RPMI8226 (cell line): ENCODE measurements at places on chromosomes 6 and 20.

DNA sequence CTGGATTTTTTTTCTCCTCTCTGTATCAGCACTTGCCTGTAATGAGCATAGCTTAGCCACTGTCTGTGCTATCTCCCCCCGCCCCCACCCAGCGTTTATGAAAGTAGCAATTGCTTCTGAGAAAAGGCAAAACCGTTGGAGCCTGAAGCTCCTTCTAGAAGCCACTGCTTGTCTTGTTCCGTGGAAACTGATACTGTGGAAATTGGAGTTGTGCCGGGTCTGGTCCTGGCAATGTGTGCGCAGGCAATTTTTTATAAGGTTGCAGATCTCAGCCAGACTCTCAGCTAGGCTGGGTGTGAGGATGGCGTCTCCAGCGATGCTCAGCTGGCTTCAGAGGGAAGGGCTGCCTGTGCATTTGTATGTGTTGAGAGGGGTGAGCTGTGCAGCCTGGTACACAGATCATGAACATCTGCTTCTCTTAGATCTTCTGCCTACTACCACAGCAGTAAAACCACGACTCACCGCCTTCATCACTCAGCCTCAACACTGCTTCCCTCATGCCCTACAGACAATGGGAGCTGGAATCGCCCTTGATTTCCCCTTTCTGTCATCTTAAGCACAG, 72.4 kb upstream of the GTSF1L start:
- DNase-seq, result no peak

DNA sequence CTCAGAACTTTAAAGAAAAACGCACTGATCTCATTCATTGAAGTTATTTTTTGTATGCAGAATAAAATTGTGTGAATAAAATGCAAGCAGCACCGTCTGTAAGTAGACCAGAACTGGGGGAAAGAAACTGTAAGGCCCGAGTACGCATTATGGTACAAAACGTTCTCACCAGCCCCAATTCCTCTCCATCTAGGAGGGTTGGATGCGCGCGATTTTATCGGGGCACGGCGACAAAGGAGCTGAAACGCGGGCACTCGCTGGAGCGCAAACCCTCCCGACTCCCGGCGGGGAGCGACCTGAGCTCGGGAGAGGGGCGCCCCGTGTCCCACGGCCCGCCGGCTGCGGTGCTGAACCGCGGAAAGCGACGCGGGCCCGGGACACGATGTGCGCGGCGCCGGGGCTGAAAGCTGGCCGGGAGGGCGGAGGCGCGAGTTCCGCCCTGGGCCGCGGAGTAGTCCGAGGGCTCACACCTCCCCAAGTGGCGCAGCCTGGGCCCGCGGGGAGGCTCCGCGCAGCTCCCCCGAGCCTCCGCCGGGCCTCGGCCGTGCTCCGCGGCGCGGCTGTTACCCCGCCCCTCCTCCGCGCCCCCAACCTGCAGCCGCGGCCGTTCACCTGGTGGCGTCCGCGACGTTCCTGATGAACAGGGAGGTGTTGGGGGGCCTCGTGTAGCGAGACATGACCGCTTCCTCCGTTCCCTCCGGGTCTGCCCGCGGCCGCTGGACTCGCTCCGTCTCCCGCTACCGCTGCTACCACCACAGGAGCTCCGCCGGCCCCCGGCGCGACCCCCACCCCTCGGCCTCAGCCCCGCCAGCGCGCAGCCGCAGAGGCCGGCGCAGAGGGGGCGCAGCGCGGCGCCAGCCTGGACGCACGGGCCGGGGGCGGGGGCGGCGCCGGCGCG, at the start of gene SRSF12:
SRSF12 (minus strand) TSS at position 861 of the 898 bp plus-strand sequence; CDS start at position 677, 184 bp downstream.
- peak; percentile 45 for DNase-seq

- no peak for DNase-seq
These were observed 20.0 kb downstream of the PHF20 start for GRCh38 chr20:35791821-35792220.

DNA sequence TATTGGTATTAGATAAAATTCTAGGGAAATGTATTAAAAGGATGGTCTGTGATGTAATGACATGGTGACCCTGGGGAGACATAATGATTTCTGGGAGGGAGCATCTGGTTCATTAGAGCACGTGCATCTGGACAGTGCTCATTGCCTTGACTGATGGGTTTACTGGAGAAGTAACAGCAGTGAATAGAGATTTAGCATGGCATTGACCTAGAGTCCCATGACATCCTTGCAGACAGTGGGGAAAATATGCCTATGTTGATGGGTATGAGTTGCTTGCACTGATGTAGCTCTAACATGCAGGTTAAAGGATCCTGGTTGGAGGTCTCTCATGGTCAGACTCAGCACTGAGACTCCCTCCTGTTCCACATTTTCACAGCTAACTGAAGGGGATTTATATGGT, 164.1 kb upstream of the OLIG3 start:
- DNase-seq, result no peak

DNA sequence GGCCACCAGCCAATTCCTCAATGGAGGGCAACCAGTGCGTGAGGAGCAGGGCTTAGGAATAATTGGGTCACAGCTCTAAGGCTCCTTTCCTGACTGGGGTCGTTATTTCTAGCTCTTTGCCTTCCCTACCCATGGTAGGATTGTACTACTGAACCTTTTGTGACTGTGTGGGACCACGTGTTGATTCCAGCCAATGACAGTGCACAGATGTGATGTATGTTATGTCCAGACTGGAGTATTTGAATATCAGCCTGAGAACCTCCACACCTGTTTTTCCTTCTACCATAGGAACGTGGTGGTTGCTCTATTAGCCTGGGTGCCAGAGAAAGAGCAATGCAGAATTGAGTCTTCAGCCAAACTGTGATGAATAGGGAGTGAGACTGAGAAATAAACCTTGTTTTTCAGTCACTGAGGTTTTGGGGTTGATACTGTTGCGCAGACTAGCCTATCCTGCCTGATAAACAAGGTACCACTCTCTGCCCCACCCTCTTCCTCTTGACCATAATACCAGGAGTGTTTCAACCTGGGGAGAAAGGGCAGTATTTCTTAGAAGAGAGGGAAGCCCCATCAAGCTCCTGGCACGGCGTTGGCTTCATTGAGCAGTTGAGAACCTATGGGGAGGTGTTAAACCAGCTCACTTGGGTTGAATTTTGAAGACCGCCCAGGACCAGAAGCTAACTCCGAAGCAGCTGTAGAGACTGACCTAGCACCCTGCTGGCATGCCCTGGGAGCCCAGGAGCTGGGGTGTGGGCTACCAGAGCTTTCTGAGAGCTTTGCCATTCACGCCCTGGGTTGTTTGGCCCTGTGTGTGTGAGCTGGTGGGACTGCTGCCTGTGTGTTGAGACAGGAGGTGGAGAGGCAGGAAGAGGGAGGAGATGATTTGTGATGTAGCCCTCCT, 105.5 kb upstream of the BACH2 start:
- no peak for DNase-seq

DNA sequence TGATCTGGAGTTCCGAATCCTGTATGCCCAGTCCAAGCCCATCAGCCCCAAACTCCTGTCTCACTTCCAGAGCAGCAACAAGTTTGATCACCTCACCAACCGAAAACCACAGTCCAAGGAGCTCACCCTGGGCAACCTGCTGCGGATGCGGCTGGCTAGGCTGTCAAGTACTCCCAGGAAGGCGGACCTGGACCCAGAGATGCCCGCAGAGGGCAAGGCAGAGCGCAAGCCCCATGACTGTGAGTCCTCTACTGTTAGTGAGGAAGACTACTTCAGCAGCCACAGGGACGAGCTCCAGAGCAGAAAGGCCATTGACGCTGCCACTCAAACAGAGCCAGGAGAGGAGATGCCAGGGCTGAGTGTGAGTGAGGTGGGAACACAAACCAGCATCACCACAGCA, 10.5 kb upstream of the DHX35 start:
- no peak for DNase-seq

DNA sequence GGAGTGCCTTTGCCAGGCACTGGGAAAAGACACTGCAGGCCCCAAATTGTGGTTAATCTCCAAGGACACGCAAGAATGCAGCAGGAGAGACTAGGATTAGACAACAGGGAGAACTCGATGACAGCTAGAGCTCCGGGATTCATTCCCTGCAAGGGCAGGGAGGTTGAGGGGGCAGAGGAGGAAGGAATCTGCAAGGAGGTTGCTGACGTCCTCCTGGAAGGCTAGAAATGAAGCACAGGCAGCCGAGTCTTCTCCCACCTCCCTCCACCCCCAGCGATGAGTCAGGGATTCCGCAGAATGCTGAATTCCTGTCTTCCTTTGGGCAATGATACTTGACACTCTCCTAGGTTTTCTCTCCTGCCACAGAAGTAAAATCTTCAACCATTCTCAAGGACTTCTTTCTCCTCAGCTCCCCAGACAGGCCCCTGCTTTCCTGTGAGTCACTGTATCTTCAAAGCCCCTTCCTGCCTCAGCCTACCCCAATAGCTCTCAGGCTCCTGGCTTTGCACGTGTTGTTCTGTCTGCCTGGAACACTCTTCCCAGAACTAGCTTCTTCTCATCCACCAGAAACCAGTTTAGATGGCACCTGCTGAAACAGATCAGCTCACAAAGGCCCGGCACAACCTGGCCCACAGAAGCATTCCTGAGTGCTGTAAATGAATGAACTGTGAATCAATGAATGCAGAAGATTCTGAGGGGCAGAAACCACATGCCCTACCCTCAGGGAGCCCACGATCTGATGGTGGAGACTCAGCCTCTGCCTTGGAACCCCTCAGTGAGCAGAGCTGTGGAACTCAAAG, 85.6 kb downstream of the MRPL14 start:
- DNase-seq, result no peak

DNA sequence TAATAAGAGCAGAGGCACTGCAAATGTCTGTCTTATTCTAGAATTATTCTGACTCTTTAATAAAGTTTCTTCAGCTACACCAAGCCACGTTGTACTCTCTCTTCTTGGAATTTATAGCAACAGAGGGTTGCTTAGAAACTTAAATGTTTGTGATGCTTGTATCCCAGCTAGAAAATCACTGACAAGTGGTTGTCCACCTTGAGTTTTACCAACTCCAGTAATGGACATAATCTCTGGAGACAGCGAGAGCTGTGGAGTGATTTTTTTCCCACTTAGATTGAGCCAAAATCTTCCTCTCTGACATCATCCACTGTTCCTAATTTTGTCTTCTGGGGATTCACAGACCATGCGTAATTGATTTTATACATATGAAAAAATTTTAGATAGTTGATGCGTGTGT, 8.0 kb downstream of the ECT2L start:
- no peak for DNase-seq

DNA sequence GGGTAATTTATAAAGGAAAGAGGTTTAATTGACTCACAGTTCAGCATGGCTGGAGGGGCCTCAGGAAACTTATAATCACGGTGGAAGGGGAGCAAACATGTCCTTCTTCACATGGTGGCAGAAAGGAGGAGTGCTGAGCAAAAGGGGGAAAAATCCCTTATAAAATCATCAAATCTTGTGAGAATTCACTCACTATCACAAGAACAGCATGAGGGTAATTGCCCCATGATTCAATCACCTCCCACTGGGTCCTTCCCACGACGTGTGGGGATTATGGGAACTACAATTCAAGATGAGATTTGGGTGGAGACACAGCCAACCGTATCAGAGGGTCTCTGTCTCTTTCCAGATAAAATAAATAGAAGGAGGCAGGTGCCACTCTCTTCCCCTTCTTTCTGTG, 48.7 kb downstream of the TNFAIP3 start:
- DNase-seq, result no peak

GRCh38 chr6:63245909-63246308, 34.6 kb downstream of the FKBP1C start:
- no peak for DNase-seq

DNA sequence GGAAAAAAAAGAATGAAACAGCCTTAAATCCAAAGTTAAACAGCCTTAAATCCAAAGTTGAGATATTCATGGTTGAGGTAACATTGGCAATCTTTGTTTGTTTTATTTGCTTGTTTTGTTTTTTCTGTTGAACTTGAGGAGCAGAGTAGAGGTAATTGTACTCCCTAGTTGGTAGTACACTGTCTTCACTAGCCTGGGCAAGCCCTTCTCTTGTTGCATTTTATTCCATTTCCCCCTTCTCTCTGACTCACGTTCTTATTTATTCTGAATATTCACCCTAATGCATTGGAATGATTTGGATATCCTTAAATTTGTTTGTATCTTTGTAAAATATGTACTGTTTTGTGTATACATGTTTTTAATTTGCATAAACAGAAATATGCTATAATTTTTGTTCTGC, 397.6 kb downstream of the CDC5L start:
- no peak for DNase-seq

- DNase-seq, result no peak
These were observed 208.4 kb downstream of the CDH4 start for GRCh38 chr20:61460261-61461052.

DNA sequence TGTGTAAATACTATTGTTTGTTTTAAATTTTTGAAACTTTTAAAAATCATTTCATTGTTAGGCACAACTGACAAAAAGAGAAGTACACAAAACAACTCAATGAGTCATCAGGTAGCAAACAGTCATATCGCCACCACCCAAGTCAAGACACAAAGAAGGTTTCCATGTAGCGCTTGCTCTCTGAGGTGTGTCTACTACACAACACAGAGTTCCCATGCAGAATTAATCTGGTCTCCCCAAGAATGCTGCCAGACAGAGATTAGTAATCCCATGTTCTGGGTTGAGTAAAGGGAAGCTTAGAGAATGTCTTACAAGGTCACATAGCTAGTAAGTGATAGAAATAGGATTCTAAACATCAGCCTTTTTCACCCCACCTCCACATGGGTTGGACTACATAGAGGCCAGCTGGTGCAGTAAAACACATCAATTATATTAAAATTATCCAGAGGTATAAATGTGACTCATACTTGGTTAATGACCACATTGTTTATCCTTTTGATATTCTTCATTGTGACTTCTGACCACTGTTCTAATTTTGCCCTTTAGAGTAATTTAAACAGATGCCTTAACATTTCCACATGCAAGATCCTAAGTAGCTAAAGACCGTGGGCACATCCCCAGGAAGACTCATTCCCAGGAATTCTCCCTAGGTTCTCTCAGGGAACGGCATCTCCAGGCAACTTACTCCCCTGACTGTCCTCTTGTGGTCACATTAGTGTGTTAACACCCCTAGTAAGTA, 413.5 kb downstream of the PRKN start:
- DNase-seq, result no peak

DNA sequence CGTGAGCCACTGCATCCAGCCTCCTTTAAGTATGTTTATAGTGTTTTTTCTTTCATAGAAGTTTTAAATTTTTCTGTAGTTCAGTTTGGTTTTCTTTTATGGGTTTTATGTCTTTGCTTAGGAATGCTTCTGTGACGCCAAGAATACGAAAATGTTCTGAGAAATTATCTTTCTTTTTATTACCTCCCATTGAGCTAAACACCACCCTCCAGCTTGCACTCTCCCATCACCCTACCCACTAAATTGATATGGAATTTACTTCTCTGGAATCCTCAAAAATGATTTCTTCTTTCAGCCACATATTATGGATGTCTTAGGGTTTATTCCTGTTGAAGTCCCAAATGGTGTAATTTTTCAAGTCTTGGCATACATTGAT, 38.1 kb downstream of the JARID2 start:
- no peak for DNase-seq

- no peak for DNase-seq
These were observed 10.8 kb downstream of the UFL1 start for GRCh38 chr6:96532399-96532798.

- DNase-seq, result no peak
These were observed 11.5 kb downstream of the SPAG4 start for GRCh38 chr20:35627121-35627520.

DNA sequence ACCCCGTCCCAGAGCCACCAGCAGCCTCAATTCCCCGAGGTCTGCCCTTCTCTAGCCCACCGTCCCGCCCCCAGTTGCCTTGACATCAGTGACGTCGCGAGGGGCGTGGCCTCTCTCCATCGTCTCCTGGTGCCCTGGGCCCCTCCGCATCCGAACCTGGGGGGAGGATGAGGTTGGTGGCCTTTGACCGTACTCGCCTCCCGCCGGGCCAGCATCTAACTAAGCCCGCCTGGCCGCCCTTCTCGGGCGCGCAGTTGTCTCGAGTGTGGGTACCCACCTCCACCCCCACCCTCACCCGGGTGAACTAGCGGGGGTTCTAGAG, 5.5 kb upstream of the ARMC12 start:
- DNase-seq, result peak; percentile 82
